ENCODE measurements at places on chromosomes 2 and 18.

- peak; percentile 16 for DNase-seq
Measured at GRCh38 chr2:134252092-134252750, 1.7 kb upstream of the MGAT5 start.

GRCh38 chr18:39772155-39772919 lies 2182.7 kb upstream of the PIK3C3 start:
- DNase-seq = no peak

DNA sequence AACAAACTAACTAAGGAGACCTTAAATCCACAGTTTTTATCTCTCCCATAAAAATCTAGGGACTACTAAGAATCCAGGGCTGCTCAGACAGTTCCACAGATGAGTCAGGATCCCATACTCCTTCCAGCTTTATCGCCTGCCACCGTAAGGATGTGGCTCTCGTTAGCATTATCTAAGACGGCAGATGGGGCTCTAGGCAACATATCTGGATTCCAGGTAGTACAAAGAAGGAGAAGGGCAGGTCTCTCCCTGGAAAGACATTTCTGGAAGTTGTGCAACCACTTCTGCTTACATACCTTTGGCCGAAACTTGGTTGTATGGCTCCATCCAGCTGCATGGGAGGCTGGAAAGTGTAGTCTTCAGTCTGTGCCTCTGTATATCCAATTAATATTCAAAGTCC lies 149.4 kb downstream of the SP3 start:
- DNase-seq = no peak

- DNase-seq = no peak
Measured at GRCh38 chr2:158722266-158723105, 72.6 kb upstream of the DAPL1 start.

GRCh38 chr18:74137920-74138538 lies 9.6 kb downstream of the FBXO15 start:
- no peak for DNase-seq

DNA sequence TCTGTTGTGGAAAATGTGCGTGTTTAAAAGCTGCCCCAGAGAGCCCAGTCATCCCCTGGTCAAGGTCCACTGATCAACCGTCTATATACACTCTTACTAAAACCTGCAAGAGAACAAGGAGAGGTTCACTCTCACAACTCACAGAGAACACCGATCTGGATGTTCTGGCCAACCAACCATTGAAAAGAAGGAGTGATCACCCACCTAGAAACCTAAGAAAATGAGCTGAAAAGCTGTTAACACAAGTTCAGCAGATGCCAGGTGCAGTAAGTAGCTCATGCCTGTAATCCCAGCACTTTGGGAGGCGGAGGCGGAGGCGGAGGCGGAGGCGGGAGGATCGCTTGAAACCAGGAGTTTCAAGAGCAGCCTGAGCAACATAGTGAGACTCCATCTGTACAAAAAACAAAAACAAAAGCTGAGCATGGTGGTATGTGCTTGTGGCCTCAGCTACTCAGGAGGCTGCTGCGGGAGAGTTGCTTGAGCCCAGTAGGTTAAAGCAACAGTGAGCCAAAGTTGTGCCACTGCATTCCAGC lies 14.5 kb downstream of the ATG16L1 start:
- DNase-seq = no peak

- no peak for DNase-seq
Measured at GRCh38 chr2:104473546-104473945, 380.4 kb upstream of the POU3F3 start.

DNA sequence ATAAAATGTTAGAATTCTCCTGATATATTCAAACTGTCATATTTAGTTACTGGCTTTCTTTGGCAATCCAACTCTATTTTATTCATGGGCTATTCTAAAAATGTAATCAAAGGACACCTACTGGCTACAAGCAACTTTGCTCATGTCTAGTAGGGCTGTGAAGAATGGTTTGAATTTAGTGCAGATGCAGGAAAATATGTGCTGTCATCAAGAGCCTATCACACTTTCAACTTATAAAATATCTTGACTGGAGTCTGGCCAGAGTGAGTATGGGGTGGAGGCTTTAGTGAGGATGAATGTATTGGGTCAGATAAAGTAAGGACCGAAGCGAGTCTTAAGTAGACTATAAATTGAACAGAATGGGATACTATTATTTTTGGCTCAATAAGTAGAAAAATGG lies 343.4 kb upstream of the SPRED2 start:
- DNase-seq = no peak
